ENCODE measurements at places on chromosomes 1 and 21.

DNA sequence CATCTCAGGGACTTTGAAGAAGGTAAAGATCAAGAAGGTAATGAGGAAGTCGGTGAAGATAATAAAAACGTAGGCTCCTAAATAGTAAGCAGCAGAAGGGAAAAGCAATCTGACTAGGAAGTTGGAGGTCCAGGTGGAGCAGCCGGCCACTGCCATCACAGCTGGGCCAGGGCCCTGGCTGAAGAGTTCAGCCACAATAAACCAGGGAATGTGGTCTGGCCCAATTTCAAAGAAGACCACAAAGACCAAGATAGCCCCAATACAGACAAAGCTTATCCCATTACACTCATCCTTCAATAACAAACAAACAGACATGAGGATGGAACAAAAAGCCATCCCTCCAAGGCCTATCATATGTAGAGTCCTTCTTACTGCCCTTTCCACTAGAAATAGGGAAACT, 18.4 kb upstream of the JAK1 start:
- DNase-seq, result no peak

DNA sequence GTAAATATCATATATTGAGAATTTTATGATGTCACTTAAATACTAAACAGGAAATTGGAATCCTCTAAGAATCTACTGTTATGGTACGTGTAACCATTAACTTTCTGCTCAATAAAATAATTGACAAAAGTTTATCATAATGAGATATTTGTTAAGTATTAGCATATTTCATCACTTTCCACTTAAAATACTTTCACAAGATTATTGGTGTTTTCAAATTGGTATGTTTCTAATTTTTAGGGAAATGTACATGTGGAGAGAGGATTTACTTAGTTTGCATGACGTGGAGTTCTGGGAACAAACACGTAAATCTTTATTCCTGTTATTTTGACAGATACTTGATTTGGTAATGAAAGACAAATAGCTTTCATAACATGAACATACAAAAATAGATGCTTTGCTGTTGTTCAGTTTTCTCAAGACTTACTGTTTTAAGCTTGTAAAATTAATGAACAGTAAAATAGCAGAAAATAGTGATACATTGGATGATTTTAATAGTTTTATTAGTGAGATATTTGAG, 1.6 kb downstream of the SRSF11 start:
- no peak for DNase-seq

DNA sequence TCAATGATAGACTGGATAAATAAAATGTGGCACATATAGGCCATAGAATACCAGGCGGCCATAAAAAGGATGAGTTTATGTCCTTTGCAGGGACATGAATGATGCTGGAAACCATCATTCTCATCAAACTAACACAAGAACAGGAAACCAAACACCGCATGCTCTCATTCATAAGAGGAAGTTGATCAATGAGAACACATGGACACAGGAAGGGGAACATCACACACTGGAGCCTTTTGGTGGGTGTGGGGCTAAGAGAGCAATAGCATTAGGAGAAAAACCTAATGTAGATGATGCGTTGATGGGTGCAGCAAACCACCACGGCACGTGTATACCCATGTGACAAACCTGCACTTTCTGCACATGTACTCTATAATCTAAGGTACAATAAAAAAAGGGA, 883.4 kb upstream of the PRMT6 start:
- no peak for DNase-seq

- no peak for DNase-seq
Observed at GRCh38 chr1:206050655-206051235, 2.2 kb upstream of the RHEX start.

- no peak for DNase-seq
Observed at GRCh38 chr1:110375490-110375889, 15.3 kb downstream of the SLC16A4 start.

DNA sequence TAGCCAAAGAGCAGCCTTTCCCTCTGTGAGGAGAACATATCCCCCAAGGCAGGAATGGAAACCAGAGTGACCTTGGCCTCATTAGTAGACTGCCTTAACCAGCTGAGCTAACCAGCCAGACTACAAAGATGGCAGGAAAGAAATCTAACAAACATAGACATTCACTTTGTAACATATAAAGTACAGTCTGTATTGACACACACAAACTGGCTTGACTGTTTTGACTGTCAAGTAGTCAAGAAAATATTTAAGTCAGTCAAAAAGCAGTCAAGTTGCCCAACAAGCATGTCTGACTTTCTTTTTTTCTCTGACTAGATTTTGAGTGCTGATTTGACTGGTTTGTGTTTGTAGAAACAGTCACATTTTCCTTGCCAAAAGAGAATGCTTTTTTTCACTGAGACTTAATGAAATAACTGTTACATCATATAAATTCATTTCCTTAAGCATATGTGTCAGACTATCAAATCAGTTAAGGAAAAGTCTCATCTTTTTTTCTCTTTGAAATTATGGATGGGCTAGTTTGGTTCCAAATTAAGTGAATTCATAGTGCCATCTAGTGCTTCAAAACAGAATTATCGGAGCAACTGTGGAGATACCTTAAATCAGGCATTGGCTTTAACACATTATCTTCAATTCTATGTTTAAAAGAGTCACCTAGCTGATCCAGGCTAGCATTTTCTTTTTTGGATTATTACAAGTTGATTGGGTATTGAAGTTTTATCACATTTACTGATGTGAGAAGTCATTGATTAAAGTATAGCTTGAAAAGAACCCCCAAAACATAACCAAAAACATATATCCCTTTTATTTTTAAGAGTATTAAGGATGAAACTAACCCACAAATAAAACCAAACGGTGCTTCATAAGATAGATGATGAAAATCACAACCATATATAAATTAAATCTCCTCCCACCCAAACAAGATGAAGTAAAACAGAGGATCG, 75.0 kb downstream of the ATP6V1G3 start:
- DNase-seq, result no peak

- no peak for DNase-seq
Observed at GRCh38 chr1:156692925-156693847, 12.2 kb downstream of the CRABP2 start.

DNA sequence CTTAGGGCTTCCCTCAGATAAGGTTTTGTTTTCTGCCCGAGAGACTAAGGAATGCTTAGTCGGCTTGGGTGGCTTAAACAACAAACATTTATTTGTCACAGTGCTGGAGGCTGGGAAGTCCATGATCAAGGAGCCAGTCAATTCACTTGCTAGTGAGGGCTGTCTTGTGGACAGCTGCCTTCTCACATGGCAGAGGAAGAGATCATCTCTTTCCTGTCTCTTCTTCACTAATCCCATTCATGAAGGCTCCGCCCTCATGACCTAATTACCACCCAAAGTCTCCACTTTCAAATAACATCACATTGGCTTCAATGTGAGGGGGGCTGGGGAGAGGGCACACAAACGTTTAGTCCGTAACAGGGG, 50.5 kb upstream of the IL12RB2 start:
- DNase-seq, result no peak

DNA sequence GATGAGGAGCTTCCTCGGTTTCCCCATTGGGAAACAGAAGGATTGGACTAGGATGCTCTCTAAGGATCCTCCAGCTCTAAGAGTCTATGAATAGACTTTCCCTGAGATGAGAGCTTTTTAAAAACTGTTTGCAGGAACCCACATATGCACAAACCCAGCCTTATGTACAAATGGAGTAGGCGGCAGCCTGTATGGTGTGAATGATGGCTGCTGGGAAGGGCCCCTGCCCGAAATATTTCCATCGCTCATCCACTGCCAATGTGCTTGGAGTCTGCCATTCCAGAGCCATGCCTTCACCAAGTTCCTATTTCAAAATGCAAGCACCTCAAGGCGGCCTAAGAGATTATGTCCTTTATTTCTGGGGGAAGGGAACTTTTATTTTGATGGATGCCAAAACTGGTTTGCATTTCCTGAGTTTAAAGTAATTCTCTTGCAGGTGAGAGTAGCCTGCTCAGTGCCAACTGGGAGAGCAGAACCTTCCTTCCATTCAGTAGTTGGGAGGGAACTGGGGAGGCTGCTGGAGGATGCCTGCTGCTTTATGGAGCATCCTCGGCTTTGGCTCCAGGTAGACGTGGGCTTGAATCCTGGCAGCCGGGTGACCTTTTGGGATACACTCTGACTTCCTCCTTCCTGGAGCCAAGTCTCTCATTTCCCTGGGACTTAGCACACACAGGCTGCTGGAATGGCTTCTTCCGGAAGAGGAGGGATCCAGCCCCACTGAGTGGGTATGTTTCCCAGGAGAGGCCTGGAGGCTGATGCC, 165.9 kb downstream of the ACTL8 start:
- no peak for DNase-seq

DNA sequence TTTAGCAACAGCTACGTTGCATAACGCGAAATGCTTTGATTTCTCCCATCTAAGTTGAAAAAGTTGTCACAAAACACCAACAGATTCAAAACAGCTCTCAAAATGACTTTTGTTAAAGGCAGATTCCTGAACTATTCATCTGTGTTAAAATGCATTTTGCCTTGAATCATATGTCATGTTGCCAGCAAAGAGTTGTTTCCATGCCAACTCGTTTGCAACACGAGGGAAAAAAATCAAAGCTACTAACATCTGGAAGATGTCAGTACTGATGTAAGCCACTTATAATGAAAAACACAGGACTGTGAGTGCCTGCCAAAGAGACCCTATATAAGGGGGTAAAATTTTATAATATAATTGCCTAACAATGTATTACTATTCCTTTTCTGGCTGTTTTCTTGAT, 182.7 kb upstream of the PTBP2 start:
- no peak for DNase-seq

GRCh38 chr1:201400212-201400851, 1.2 kb upstream of the LAD1 start:
- no peak for DNase-seq
